ENCODE measurements at places on chromosomes 2 and 18. TPM values are rescaled to one million over a fixed set of nuclear protein-coding genes. Genes with fewer than 3 reads are reported as not detected.

GRCh38 chr2:4502230-4502843 is 799.0 kb downstream of the DCDC2C start:
- no peaks in the 10 kb centered on the region for H3K36me3 ChIP-seq
- no peak for DNase-seq
- no peaks in the 10 kb centered on the region for H3K27me3 ChIP-seq

The UGT1A3 gene
- not detected for total RNA-seq

The ERFE gene
- total RNA-seq, result 4.8 TPM

- H3K36me3 ChIP-seq, result no peaks in the 10 kb centered on the region
- peak; percentile 53 for DNase-seq
- H3K4me1 ChIP-seq, result peaks cover 73% of the 10 kb centered on the region
- H3K4me3 ChIP-seq, result peak overlapping the region; percentile 15
- H3K27ac ChIP-seq, result peak overlapping the region; percentile 90
Measured at GRCh38 chr2:11753886-11754699, 7.7 kb downstream of the LPIN1 start.

The DPY30 gene
- 25.7 TPM for total RNA-seq

The PLB1 gene
- total RNA-seq, result 2.6 TPM

DNA sequence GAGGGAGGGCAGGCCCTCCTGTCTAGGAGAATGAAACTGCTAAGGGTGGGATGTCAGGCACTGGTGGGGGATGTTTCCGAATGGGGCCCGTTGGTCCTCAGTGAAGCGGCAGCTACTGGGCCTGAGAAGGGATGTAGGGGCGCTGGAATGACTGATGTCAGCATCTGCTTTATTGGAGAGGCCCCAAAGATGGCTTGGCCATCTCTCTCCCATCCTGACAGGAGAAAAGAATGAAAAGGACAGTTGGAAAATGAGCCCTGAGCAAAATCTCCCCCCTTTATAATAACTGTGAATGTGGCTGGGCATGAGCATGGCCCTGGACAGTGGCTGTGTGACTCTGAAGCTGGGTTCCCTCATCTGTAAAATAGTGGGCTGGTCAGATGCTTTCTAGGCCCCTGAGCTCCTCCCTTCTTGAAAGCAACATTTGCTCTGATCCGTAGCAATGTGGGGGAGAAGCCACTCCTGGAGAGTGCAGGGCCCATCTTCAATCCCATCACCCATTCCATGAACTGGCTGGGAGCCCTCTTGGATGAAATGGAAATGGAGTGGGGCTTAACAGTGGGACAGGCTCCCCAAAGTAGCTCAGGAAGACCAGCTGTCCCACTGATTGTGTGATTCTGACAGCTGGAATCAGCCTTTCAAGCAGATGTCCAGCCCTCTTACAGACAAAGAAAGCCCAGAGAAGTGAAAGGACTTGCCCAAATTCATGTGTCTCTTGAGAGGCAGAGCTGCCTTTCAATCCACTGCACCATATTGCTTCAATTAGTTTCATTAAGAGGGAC is 232.7 kb upstream of the SMAD2 start:
- peaks cover 16% of the 10 kb centered on the region for H3K4me1 ChIP-seq
- H3K36me3 ChIP-seq, result no peaks in the 10 kb centered on the region
- DNase-seq, result no peak
- H3K27ac ChIP-seq, result no peak overlapping the region

The FKBP7 gene
- 1.3 TPM for total RNA-seq

The NEU2 gene
- not detected for total RNA-seq

The PIEZO2 gene
- total RNA-seq, result not detected

- no peaks in the 10 kb centered on the region for H3K4me1 ChIP-seq
- no peak for DNase-seq
- H3K27ac ChIP-seq, result no peak overlapping the region
- no peaks in the 10 kb centered on the region for H3K27me3 ChIP-seq
- no peak overlapping the region for H3K4me3 ChIP-seq
Measured at GRCh38 chr2:44531289-44531688, 169.5 kb downstream of the CAMKMT start.

DNA sequence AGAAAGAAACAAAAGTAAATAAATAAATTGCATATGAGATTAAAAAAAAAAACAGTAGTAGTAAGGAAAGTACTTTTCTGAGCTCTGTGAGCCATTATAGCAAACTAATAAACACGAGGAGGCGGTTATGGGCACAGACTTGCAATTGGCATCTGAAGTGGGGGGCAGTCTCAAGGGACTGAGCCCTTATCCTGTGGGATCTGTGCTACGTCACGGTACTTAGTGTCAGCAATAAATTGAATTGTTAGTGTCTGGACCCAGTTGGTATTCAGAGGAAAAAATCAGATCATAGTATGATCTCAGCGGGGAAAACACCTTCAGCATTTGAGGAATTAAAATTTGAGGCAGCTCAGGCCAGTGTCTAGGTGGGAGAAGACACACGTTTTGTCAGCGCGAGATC is 76.6 kb upstream of the TEX51 start:
- no peaks in the 10 kb centered on the region for H3K36me3 ChIP-seq
- H3K4me1 ChIP-seq, result no peaks in the 10 kb centered on the region
- no peak for DNase-seq
- H3K27me3 ChIP-seq, result no peaks in the 10 kb centered on the region
- no peak overlapping the region for H3K27ac ChIP-seq

DNA sequence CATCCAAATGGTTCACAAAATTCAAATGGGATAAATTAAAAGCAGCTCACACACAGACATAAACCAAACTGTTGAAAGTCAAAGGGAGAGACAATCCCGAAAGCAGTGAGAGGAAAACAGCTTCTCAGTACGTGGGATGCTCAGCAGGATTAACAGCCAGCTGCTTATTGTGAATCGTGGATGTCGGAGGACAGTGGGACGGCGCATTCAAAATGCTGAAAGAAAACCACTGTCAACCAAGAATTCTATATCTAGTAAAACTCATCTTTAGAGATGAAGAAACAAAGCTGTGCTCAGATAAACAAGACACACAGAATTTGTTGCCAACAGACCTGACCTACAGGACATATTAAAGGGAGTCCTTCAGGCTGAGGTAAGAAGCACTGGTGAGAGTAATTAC is 102.9 kb downstream of the NFATC1 start:
- DNase-seq, result no peak
- H3K27me3 ChIP-seq, result no peaks in the 10 kb centered on the region
- no peaks in the 10 kb centered on the region for H3K36me3 ChIP-seq
- peaks cover 6% of the 10 kb centered on the region for H3K4me1 ChIP-seq

DNA sequence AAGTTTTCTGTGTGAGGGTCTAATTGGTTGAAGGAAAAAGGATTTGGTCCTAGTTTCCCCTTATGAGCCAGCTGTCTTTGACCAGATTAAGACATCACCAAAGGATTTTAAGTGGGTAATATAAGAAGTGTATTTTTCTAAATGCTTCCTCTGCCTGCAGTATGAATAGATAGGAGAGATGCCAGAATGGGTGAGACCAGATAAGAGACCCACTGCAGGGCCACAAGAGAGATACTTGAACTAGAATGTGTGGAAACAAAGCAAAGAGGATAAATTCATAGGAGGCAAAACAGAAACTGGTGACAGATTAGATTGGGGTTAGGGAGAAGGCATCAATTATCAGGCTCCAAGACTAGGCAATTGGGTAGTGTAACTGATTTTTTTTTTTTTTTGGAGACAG is 1.1 kb upstream of the HDHD2 start:
- DNase-seq, result no peak
- H3K27me3 ChIP-seq, result no peaks in the 10 kb centered on the region
- H3K27ac ChIP-seq, result peak overlapping the region; percentile 60
- peak overlapping the region; percentile 59 for H3K4me3 ChIP-seq
- H3K36me3 ChIP-seq, result peaks cover 16% of the 10 kb centered on the region

The RND3 gene
- total RNA-seq, result not detected

DNA sequence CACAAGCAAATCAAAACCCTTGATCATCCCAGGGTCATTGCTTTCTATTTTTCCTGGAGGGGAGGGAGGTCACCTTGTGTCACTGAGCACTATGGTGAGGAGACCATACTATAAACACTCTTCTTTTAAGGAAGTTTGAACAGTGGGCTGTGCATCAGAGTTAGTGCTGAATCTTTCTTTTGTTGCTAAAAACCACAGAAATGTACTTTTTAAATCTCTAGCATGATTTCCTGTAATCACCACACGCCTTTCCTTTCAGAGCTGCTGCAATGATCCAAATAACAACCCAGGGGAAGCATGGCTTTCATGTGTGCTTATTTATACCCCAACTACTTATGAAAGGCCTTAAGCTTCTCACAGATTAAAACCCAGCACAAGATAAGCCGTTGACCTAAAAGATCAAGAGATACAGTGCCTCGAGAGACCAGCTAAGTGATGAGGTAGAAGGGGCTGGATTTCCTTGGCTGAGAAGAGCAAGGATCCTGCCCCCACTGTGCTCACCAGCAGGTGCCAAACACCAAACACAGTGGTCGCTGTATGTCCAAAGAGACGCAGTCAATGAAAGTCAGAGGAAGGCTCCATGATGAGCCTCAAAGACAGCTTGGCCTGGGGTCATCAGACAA is 34.7 kb downstream of the TRABD2A start:
- no peaks in the 10 kb centered on the region for H3K36me3 ChIP-seq
- H3K4me3 ChIP-seq, result no peak overlapping the region
- DNase-seq, result no peak
- no peaks in the 10 kb centered on the region for H3K27me3 ChIP-seq

DNA sequence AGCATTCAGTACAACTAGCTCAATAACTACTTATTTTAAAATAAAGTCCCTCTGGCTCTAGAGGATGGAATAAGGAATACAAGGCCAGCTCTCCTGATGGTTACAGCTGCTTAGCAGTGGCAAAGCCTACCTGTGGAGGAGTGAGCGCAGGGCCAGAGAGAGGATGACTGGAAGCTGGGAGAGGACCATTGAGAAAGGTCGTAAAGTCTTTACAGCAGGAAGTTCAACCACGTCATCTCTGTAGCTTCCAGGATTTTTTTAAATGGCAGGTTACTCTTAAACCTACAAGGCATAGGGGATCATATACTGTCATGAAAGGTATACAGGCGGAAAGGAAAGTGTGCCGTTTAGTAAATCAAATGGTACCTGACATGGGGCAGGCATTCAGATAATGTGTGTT is 26.3 kb downstream of the ANXA4 start:
- H3K27ac ChIP-seq, result no peak overlapping the region
- H3K4me3 ChIP-seq, result no peak overlapping the region
- DNase-seq, result no peak
- no peaks in the 10 kb centered on the region for H3K36me3 ChIP-seq
- peaks cover 41% of the 10 kb centered on the region for H3K4me1 ChIP-seq
- H3K27me3 ChIP-seq, result no peaks in the 10 kb centered on the region

DNA sequence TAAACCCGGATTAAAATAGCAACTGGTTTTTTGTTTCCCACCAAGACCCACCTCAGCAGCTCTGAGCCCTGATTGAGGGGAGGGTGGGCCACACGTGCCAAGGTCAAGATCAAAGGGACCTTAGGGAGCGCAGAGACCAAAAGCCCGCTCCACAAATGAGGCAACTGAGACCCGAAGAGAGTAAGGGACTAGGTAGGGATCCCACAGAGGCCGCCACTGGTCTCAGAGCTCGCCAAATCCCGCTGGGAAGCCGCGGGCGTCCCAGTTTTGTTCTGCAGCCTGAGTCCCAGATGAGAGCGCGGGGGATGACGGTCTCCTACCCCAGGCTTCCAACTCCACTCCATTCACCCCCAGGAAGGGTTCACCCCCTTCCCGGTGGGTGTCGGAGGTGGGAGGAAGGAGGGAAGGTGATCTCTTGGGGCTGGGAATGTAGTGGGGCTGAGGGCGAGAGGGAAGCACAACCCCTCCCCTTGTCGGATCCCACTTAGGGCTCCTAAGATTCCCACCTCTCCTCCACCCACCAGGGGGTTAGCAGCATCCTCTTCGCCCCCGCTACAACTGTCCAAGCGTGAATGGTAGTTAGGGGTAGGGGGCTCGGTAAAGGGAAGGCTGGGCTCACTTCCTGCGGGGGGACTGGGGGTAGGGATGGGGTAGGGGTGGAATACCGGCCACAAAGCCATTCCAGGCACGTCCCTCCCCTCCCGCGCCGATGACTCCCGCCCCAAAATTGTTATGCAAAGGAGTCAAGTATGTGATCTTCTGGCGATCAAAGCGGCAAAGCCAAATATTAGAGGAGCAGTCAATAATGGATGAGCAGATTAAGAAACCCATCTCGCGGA is 7.3 kb upstream of the EN1 start:
- peaks cover 59% of the 10 kb centered on the region for H3K27me3 ChIP-seq
- no peaks in the 10 kb centered on the region for H3K36me3 ChIP-seq
- peaks cover 10% of the 10 kb centered on the region for H3K4me1 ChIP-seq
- H3K4me3 ChIP-seq, result no peak overlapping the region

- H3K27me3 ChIP-seq, result no peaks in the 10 kb centered on the region
- H3K27ac ChIP-seq, result no peak overlapping the region
- DNase-seq, result no peak
- H3K4me3 ChIP-seq, result no peak overlapping the region
- H3K36me3 ChIP-seq, result no peaks in the 10 kb centered on the region
Measured at GRCh38 chr2:191789796-191790195, 57.1 kb downstream of the CAVIN2 start.

The KRCC1 gene
- 9.0 TPM for total RNA-seq

The COL6A3 gene
- 0.29 TPM for total RNA-seq

The PSD4 gene
- total RNA-seq, result 280 TPM

The PARD6G gene
- not detected for total RNA-seq

The COLEC11 gene
- not detected for total RNA-seq

DNA sequence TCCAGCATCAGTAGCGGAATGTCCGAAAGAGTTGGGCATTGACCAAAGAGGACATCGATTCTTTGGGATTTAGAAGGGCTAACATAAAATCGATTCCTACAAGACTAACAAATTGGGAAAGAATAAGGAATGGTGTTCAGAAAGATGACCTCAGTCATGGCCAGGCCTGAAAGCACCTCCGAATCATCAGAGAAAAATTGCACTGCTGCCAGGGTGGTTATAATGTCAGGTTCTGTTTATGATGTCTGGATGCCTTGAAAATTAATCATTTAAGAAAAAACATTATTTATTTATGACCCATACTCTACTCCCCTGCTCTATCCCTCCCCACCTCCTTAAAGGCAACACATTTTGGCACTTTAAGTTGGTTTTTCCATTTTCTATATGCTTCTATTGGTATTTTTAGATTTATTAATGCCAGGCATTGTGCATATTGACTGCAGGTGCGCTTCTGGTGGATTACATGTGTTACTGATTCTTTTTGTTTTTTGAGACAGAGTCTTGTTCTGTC is 104.7 kb downstream of the MYCN start:
- no peak for DNase-seq
- no peaks in the 10 kb centered on the region for H3K27me3 ChIP-seq
- H3K36me3 ChIP-seq, result no peaks in the 10 kb centered on the region
- no peak overlapping the region for H3K27ac ChIP-seq
- H3K4me3 ChIP-seq, result no peak overlapping the region
- H3K4me1 ChIP-seq, result no peaks in the 10 kb centered on the region

DNA sequence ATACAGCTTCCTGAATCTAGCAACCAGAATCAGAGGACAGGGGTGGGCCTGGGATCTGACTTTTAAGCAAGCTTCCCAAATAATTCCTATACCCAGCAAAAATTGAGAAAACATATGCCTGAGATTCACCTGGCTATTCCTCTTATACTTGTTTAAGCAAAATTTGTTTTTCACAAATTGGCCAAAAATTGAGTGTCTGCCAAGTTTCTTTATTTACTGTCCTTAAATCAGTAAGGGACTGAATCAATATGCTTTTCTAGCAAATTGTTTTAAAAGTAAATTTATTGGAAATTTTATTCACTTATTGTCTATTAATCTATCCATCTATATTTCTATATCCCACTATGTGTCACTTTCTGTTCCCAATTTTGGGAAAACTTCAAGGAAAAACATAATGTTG is 337.0 kb upstream of the ZNF804A start:
- H3K36me3 ChIP-seq, result no peaks in the 10 kb centered on the region
- H3K4me1 ChIP-seq, result no peaks in the 10 kb centered on the region
- H3K27ac ChIP-seq, result no peak overlapping the region
- no peaks in the 10 kb centered on the region for H3K27me3 ChIP-seq
- no peak for DNase-seq
